ENCODE measurements at places on chromosomes 2 and 18.
A peak's percentile ranks its signal among the peaks of the same experiment; 100 is the strongest.

- DNase-seq: peak; percentile 53
These were observed 767 bp downstream of the RHOB start for GRCh38 chr2:20447437-20448245.

DNA sequence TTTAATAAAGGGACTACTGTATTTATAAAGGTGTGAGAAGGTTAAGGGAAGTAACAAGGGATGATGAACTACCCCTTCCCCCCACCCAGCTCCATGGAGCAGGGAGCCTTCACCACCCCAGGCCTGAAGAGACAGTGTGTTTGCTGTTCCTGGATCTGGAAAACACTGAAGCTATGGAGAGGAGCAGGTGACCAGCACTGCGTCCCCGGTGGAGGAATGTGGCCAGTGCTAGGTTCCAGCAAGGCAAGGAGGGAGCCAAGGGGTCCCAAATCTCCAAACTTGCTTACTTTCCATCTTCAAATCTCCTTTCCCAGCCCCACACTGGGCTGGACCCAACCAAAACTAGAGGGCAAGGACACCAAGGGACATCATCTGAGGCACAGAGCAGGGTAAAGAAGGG, 128.7 kb upstream of the CD302 start:
- DNase-seq: no peak

- DNase-seq: no peak
These were observed 73.2 kb downstream of the ITSN2 start for GRCh38 chr2:24287171-24287570.

DNA sequence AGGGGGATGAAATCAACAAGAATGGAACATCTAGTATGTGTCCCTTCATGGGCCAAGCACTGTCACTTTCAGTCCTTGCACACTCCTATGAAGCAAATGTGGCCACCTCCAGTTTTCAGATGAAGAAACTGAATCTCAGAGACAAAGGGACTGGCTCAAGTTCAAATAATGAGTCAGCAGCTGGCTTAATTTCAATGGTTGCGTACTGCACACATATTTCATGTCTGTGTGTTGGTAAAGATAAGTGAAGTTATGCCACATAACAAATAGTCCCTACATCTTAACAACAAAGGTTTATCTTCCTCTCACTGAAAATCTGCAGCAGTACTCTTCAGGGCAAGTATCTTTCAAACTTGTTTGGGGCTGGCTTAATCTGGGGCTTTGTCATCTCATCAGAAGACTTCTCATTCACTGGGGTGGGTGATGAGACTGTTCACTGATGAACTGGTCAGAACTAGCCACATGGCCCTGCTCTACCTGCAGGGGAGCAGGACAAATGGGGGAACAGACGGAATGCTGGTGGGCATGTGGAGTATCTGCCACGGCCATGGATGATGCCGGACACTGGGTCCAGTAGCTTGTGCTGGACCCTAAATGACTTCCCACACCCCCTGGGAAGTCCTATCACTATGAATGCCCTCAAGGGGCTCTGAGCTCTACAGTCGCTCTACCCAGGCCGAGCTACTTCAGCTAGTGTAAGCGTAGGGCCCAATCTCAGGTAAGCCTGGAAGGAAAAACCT, 263.2 kb downstream of the CYP26B1 start:
- no peak for DNase-seq

- DNase-seq: no peak
These were observed 72.2 kb downstream of the DSC3 start for GRCh38 chr18:30970196-30970816.

- no peak for DNase-seq
These were observed 51.4 kb downstream of the UXS1 start for GRCh38 chr2:106142683-106143082.

- DNase-seq: no peak
These were observed 182.2 kb upstream of the ZFP36L2 start for GRCh38 chr2:43408407-43409160.

DNA sequence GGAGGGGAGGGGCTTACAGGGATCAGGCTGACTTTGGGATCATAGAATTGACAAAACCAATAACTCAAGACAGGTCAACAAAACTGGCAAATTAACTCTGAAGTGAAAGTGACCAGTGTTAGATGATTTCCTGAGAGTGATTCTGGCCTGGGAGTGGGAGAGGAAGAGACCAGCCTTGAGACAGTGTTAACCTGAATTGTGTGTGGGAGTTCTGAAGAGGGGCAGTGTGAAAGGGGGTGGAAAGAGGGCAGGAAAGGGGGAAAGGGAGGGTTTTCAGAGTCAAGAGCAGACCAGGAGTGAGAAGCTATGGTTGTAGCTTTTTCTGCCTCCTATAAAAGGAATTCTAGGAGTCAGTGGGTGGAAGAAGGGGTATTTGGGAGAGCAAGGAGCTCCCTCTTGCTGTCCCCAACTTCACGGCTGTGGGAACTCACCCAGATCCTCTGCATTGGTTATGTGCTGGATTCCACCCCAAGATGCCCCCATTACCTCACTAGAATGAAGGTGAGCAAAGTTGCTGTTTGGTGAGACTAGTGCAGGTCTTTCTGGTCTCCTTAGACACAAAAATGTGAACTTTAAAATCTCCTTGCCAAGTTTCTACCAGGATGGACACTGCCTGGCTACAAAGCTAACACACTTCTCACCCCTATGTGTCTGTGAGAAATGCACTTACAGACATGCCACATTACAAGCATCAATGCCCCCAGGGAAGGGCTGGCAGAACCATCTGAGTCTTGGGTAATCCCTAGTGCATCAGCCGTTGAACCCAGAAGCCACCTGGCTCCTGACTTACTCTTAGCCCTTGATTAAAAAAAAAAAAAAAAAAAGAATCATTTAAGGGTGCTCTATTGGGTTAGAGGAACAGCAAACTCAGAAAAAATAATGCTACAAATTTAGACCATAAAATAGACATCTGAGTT, 61.6 kb downstream of the BMP10 start:
- no peak for DNase-seq

DNA sequence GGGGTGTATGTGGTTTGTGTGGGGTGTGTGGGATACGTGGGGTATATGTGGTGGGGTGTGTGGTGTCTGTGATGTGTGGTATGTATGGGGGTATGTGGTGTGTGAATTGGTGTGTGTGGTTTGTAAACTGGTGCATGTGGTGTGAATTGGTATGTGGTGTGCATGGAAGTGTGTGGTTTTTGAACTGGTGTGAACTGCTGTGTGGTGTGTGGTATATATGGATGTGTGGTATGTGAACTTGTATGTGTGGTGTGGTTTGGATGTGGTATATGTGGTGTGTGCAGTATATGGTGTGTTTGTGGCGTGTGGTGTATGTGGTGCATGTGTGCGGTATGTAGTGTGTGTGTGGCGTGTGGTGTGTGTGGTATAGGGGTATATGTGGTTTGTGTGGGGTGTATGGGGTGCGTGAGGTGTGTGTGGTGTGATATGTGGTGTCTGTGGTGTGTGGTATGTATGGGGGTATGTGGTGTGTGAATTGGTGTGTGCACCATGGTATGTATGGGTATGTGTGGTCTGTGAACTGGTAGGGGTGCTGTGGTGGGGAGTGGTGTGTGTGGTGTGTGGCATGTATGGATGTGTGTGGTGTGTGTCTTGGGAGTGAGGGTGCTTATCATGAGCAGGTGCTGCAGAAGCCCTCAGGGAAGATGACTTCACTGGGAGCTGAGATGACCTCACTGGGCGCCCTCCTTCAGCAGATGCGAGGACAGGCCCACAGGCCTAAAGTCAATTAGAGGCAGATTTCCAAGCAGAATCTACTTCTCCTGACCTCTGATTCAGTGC, 209.6 kb upstream of the TNP1 start:
- DNase-seq: no peak

DNA sequence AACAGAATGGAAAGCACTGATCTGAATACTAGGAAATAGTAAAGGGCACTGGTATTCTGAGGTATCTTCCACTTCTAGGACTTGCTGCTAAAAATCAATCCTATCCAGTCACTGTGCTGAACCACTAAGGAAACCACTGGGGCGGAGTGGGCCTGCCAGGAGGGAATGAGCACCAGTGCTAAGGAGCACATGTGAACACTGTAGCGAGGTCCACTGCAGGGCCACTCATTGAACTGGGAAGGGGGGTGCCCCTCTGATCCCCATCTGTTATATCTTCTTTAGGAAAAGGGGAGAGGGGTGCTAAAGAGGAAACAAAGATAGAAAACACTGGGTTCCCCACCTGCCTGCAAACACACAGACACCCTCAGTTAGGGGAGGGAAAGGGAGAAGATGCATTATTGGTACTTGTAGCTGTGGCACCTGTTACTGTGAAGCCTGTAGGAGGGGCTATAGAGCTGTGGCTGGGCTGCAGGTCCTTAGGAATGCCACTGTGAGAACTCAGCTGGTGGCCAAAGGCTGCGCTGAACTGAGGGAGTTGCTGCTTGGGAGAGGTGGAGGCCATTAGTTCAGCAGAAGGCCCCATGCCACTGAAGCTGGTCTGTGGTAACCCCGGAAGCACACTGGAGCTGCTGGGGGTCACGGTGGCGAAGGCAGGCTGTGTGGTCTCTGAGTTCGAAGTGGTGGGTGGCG, 81.8 kb downstream of the INO80D start:
- peak; percentile 37 for DNase-seq

- no peak for DNase-seq
These were observed 678 bp upstream of the OTX1 start for GRCh38 chr2:63049970-63050333.

DNA sequence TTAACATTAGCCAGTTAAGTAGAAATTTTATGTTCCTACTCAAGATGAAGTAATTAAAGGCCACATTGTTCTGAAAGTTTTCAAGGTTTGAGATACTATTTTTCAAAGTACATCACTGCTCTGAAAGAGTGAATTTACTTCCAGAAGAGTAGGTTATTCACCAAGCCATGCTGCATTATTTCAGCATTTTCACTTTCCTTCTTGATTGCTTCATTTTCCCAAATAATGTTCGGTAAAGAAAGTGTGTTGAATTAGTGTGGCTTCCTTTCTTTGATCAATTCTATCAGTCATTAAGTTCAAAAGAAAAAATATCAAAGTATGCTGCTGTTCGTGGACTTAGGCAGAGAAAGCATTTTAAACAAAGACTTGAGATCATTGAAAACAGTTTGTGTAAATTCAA, 310.3 kb downstream of the XIRP2 start:
- DNase-seq: no peak

DNA sequence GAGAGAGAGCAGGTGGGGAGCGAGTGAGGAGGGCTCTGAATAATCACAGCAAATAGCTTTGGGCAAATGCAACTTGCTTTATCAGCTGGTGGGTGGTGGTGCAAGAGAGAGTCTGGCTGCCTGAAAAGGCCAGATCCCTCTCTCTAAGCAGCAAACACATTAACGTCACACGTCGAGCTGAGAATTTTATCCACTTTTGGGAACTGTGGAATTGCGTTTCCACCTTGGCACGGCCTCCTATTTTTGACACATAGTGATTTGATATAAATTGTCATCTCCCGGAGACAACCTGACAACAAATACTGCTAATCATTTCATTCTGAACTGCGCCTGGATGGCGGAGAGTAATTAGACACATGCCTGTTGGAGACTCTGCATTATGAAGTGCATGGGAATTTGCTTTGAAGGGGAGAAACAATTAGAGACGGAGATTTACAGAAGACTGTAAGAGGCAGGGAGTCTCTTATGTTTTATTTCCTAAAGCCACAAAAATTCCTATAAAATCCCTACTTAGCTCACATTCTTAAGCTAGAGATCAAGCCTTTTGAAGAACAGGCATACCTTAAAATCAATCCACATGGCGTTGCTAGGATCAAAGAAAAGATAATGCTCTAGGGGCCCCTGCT, 634.1 kb downstream of the TDRD15 start:
- no peak for DNase-seq

GRCh38 chr2:54052825-54053718, 62.3 kb upstream of the ACYP2 start:
- no peak for DNase-seq

DNA sequence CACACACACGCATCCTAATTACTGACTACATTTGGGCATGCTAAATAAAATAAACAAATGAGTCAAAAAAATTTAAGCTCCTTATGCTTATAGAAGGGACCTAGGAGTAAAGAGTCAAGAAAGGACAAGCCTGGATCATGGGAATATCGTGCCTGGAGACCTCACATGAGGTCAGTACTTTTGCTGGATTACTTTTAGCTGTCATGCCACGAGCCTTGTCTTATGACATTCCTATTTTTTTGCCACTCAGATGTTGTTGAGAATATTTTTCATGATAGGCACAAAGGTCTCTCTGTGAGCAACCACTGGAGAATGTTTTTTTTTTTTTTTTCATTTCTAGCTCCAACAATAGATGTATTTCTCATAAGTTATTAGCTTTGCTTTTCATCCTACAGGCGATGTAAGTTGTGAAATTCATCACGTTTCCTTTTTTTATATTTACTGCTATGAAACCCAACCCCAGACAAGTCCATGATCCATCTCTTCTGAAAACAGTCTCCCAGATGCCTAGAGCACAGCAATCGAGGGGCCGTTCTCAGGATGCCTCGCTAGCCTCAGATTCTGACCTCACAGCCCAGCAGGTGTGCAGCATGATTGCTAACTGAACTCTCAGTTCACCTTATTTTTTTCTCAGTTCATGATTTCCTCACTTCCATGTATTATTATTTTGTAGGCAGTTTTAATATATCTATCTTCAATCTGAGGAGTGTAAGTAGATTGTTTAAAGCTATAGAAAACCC, 464.5 kb downstream of the IRS1 start:
- DNase-seq: no peak

- no peak for DNase-seq
These were observed 15.5 kb downstream of the GEMIN6 start for GRCh38 chr2:38793511-38793910.

DNA sequence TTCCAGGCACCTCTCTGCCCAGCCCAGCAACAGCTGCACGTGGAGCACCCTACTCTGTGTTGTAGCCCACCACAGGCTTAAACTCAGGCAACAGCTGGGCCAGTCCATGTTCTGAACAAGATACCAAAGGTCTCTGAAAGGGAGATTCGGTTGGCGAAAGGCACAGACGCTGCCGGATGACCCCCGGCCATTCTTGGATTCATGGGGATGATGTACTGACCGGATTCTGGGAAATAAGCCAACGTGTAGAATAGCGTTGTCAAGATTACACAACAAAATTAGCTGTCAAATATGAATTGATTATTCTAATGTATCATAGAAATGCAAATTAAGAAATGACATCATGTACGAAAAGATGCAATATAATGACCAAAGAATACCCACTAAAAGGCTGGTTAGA, 283.0 kb upstream of the PXDN start:
- DNase-seq: no peak
